ENCODE measurements at places on chromosomes 7 and 10. TPM values are rescaled to one million over a fixed set of nuclear protein-coding genes. Genes with fewer than 3 reads are reported as not detected.

FOXI2 gene
- not detected for total RNA-seq

DNA sequence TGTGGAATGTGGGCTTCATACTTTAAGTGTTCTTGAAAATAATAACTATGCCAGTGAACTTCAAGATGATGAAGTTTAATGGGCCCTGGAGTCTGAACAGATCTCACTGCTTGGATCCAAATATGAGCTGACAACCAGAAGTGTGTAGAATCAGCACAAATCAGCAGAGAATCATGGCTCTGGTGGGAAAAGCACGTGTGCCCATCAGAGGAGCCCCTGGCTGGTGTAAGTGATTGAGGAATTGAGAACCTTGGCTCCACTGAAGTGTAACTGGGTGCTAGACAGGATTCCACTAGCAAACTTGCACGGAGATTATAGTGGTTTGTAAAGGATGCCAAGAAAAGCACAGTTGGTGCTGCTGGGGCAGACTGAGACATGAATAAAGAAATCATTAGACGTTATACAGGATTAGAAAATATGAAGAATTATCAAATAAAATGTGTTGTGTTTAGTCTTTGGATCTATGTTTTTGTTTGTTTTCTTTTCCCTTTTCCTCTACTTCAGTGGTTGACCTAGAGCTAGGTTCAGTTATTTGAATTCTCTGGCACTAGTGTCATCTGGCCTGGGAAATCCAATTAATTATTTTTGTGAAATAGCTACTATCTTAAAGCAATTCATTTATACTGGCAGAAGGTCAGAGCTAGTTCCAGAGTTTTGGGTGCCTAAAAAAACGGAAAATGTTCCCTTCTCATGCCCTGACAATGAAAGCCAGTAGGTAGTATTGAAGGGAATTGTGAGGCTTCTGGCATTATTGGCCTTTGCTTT, 175.7 kb upstream of the MEOX2 start:
- no peak overlapping the region for H3K27ac ChIP-seq
- H3K27me3 ChIP-seq: no peaks in the 10 kb centered on the region
- peaks cover 4% of the 10 kb centered on the region for H3K4me1 ChIP-seq
- no peak overlapping the region for H3K4me3 ChIP-seq
- H3K36me3 ChIP-seq: no peaks in the 10 kb centered on the region
- no peak for DNase-seq

DNA sequence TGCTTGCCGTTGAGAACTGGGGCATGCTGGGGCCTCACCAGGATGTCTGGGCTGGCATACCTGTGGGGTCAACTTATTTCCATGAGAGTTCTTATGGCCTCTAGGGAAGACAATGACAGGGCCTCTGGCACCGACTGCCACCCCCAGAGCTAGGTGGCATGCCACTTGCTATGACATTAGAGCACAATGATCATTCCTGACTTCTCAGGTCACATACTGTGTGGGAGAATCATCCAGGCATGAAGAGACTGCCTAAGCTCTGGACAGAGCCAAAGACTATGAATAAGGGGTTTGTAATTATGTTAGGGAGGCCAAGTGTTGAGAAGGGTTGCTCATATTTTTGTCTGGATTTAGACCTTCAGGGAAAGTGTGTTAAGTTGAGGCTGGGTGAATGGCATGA, 97.5 kb downstream of the PTPN20 start:
- no peak overlapping the region for H3K4me3 ChIP-seq
- peaks cover under 1% of the 10 kb centered on the region for H3K4me1 ChIP-seq
- H3K27me3 ChIP-seq: no peaks in the 10 kb centered on the region
- no peak for DNase-seq

DNA sequence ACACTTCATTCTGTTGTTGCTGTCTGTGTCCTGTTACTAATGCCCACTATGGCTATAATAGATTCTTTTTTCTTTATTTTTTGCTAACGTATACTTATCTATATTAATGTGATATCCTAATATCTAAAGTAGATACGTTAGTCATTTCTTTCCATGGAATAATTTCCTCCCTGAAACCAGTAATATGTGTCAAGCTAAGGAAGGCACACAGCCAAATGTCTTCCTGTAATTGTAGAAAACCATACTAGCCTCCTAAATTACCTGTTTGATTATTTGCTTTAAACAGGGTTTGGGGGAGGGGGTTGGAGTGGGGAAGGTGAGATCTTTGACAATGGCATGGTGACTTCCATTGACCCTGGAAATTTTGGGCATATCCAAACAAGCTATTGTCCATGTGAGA, 56.4 kb downstream of the THNSL1 start:
- DNase-seq: no peak
- no peaks in the 10 kb centered on the region for H3K36me3 ChIP-seq
- H3K4me3 ChIP-seq: no peak overlapping the region
- H3K27ac ChIP-seq: no peak overlapping the region

GIGYF1 gene
- 53.4 TPM for total RNA-seq

GRCh38 chr10:110845192-110845755, 26.5 kb upstream of the PDCD4 start:
- no peak overlapping the region for H3K4me3 ChIP-seq
- DNase-seq: no peak
- H3K27me3 ChIP-seq: no peaks in the 10 kb centered on the region
- no peaks in the 10 kb centered on the region for H3K36me3 ChIP-seq
- peaks cover 37% of the 10 kb centered on the region for H3K4me1 ChIP-seq
- no peak overlapping the region for H3K27ac ChIP-seq

GRCh38 chr7:15228831-15229230, 326.3 kb upstream of the DGKB start:
- H3K4me3 ChIP-seq: no peak overlapping the region
- no peak overlapping the region for H3K27ac ChIP-seq
- H3K4me1 ChIP-seq: no peaks in the 10 kb centered on the region
- no peak for DNase-seq
- no peaks in the 10 kb centered on the region for H3K27me3 ChIP-seq

- no peak overlapping the region for H3K4me3 ChIP-seq
- no peaks in the 10 kb centered on the region for H3K36me3 ChIP-seq
- H3K27me3 ChIP-seq: no peaks in the 10 kb centered on the region
- H3K27ac ChIP-seq: no peak overlapping the region
- DNase-seq: no peak
These were observed 80.3 kb upstream of the SKAP2 start for GRCh38 chr7:26944501-26945358.

DNA sequence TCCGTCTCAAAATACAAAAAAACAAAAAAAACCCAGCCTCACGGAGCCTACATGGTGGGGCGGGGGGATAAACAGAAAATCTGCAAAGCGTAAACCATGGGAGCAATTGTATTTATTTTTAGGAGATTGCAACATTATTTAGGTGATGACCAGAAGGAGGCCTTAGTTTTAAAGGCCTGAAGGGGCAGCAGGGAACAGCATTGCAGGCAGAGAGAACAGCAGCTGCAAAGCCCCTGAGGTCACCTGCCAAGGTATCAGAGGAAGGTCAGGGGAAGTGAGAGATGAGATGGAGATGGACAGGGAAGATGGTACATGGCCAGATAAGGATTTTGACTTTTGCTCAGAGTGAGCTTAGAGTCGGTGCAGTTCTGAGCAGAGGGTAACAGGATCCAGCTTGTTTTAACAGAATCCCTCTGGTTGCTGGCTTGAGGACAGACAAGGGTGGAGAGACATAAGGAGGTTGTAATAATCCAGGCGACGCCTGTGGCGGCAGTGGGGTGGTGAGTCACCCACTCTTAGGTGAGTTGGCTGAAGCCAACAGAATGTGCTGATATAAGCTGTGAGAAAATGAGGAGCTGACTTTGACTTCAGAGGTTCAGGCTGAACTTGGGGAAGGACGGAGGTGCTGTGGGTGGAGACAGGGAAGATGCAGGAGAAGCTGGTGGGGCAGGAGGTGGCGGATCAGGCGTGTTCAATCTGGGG, 82.3 kb upstream of the GTF2I start:
- H3K36me3 ChIP-seq: no peaks in the 10 kb centered on the region
- no peaks in the 10 kb centered on the region for H3K27me3 ChIP-seq
- no peak overlapping the region for H3K4me3 ChIP-seq
- no peak for DNase-seq
- peaks cover 4% of the 10 kb centered on the region for H3K4me1 ChIP-seq

- no peaks in the 10 kb centered on the region for H3K27me3 ChIP-seq
- peak overlapping the region; percentile 79 for H3K4me3 ChIP-seq
- H3K36me3 ChIP-seq: no peaks in the 10 kb centered on the region
- peaks cover 71% of the 10 kb centered on the region for H3K4me1 ChIP-seq
- DNase-seq: no peak
- H3K27ac ChIP-seq: peak overlapping the region; percentile 84
These were observed 3.8 kb downstream of the GRK5 start for GRCh38 chr10:119211176-119211575.
